Astrocyte (in vitro differentiated cells and primary cell): ENCODE measurements at places on chromosomes 12 and 14. TPM values are rescaled to one million over a fixed set of nuclear protein-coding genes. Genes with fewer than 3 reads are reported as not detected.
A peak's percentile ranks its signal among the peaks of the same experiment; 100 is the strongest.

GRCh38 chr12:21818627-21819026 is 44.1 kb upstream of the KCNJ8 start:
- peak; percentile 46 for DNase-seq

The ACVRL1 gene
- 0.95 and 1.3 TPM in 2 replicates for total RNA-seq

GRCh38 chr12:91413581-91414546 is 231.2 kb upstream of the DCN start:
- DNase-seq = peak; percentile 57

The OR4E2 gene
- total RNA-seq = not detected in 2 replicates

The C12orf60 gene
- 1.7 and 2.0 TPM in 2 replicates for total RNA-seq

- no peak for DNase-seq
Measured at GRCh38 chr14:30507209-30507608, 51.7 kb upstream of the G2E3 start.

DNA sequence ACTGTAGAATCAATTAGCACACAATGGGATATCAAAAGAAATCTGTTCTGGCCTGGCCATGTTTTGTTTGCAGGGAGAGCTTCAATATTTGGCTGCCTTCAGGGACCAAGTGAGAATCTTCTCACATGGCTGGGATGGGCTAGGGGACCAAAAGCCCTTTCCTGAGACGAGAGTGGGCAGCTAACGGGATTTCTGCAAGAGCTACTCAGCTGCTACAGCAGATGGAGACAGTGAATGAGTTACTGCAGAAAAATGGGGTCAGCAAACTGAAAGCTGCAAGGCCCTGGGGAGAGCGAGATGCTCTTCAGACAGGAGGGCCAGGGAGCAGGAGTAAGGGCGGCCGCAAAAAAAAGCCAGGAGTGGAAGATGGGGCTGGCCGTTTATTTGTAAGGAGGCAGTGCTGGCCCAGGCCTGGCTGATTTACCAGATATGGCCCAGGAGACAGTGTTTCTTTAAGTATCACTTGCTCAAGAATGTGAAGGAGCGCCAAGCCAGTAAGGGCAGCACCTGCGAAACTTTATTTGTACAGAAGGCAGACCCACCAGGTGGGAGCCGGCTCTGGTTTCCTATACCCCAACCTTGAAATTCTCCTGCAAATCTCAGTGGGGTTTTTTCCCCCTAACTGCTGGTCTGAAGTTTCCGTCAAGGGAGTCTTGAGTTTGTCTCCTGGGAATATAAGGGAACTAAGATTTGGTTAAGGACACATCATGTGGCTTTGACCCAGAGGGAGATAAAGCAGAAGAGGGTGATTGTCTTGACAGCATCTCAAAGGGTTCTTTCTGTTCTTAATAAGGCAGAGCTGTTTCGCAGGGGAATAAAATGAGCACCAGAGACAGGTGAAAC is 57.8 kb downstream of the SSH1 start:
- no peak for DNase-seq
